Effector memory CD4-positive, alpha-beta T cell (primary cell): ENCODE measurements at places on chromosomes 1 and 21.

- H3K4me3 ChIP-seq: no peak overlapping the region
- no peaks in the 10 kb centered on the region for H3K27me3 ChIP-seq
- H3K36me3 ChIP-seq: no peaks in the 10 kb centered on the region
- DNase-seq: no peak
Measured at GRCh38 chr1:229153955-229154548, 116.9 kb upstream of the RAB4A start.

GRCh38 chr1:8701794-8702471 lies 115.5 kb downstream of the RERE start:
- no peak overlapping the region for H3K4me3 ChIP-seq
- H3K36me3 ChIP-seq: no peaks in the 10 kb centered on the region
- no peak for DNase-seq
- no peak overlapping the region for H3K27ac ChIP-seq
- peaks cover 26% of the 10 kb centered on the region for H3K27me3 ChIP-seq

DNA sequence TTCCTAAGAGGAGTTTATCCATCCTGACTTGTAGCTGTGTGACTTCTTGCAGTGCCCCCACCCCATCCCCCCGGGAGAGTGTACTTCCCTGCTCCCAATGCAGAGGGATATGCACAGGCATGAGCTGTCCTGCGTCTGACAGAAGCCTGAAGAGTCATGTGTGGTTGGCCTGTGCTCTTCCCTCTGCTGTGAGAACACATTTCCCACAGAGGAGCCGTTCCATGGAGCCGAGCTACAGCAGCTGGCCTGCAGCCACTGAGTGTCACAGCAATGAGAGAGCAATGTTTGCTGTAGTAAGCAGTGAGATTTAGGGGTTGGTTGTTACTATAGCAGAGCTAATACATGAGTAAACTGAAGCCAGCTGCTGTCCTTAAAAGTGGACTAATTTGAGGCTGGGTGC lies 22.0 kb downstream of the PARS2 start:
- no peak for DNase-seq
- H3K4me1 ChIP-seq: no peaks in the 10 kb centered on the region
- H3K27ac ChIP-seq: no peak overlapping the region
- no peak overlapping the region for H3K4me3 ChIP-seq
- H3K27me3 ChIP-seq: no peaks in the 10 kb centered on the region
- peaks cover 63% of the 10 kb centered on the region for H3K36me3 ChIP-seq

DNA sequence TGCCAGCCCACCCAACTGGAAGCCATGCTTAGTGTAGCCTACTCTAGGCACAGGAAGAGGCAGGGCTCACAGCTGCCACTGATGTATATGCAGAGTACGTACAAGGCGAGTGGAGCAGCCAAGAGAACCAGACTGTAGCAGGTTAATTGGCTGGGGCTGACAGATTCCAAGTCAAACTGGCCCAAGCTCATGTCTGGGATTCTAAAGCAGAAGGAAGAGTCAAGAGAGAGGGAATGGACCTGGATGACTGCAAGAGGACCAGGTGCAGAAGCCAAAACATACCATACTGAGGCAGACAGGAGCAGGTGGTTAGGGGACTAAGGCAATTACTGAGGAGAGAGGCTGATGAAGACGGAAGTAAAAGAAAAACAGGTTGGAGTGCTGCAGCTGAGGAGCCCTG lies 51.3 kb upstream of the LRRN2 start:
- H3K27me3 ChIP-seq: no peaks in the 10 kb centered on the region
- H3K36me3 ChIP-seq: no peaks in the 10 kb centered on the region
- no peaks in the 10 kb centered on the region for H3K4me1 ChIP-seq

GRCh38 chr1:198935306-198935921 lies 296.6 kb downstream of the PTPRC start:
- peaks cover 9% of the 10 kb centered on the region for H3K4me1 ChIP-seq
- peak; percentile 34 for DNase-seq
- H3K27ac ChIP-seq: peak overlapping the region; percentile 52

GRCh38 chr1:166489670-166490436 lies 323.1 kb upstream of the FAM78B start:
- peak overlapping the region; percentile 60 for H3K4me3 ChIP-seq
- H3K27ac ChIP-seq: peak overlapping the region; percentile 62
- H3K36me3 ChIP-seq: no peaks in the 10 kb centered on the region

DNA sequence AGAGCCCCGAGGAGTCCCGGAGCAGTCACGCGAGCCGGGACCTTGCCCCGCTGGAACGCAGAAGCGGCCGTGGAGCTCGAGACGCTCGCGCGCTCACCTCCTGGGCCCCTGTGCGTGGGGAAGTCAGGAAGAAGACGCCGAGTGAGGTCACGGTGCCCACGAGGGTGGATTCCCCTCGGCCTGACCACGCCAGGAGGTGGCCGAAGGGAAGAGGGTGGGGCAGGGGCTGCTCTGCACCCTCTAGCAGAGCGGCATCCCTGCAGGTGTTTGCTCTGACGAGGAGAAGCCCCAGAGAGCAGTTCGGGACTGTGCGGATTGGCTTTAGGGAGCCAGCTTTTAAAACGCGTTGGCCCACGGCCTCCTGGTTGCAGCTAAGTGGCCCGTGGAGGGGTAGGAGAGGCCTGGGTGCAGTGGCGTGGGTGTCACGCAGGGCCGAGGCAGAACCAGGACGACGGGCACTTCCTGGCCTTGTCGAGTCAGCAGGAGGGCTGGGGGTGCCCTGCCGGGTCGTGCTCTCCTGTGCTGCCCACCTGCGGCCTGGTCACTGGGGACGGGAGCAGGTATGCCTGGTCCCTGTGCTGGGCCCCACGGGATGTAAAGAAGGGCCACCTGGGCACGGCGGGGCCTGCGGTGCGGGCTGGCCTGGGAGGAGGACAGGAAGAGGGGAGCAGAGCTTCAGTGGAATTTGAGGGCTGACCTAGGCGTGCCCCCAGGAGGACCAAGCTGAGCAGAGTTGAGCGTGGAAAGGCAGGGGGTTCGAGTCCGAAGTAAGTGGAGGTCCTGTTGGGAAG lies 1.0 kb downstream of the PDXK start:
- DNase-seq: no peak
- peaks cover 12% of the 10 kb centered on the region for H3K36me3 ChIP-seq
- no peaks in the 10 kb centered on the region for H3K27me3 ChIP-seq
- H3K27ac ChIP-seq: peak overlapping the region; percentile 73

DNA sequence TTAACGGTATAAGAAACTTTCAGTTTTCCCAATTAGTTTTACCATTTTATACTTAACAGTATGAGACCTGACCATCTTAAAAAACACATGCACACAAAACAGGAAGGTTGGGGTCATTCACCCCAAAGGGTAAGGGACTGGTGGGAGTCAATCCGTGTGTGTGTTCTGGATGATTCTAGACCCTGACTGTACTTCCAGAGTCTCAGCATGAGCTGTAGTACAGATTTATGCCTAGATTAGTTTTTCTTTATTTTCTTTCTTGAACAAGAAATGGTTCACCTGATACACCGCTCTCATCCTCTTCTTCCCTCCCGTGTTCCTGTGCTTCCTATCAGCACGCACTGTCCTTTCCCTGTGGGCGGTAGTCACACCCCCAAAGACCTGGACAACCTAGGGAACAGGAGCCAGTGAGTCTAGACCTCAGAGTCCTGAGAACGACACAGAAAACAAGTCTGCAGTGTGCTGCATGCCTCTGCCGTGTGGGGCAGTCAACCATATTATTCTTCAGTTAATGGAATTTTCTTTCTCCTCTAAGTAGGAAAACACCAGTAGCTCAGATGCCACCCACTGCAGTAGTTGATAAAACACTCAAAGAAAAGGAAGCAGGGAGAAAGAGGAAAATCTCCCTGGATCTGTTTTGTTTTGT lies 38.9 kb upstream of the MRPS6 start:
- no peak overlapping the region for H3K27ac ChIP-seq
- H3K36me3 ChIP-seq: no peaks in the 10 kb centered on the region
- H3K4me1 ChIP-seq: no peaks in the 10 kb centered on the region
- H3K4me3 ChIP-seq: no peak overlapping the region
- no peak for DNase-seq

- H3K27ac ChIP-seq: no peak overlapping the region
- H3K36me3 ChIP-seq: no peaks in the 10 kb centered on the region
- no peak for DNase-seq
- H3K4me3 ChIP-seq: no peak overlapping the region
Measured at GRCh38 chr21:46084709-46085108, 13.2 kb upstream of the COL6A2 start.

- no peaks in the 10 kb centered on the region for H3K36me3 ChIP-seq
- no peak for DNase-seq
Measured at GRCh38 chr1:152654110-152654509, 9.1 kb upstream of the LCE2D start.

DNA sequence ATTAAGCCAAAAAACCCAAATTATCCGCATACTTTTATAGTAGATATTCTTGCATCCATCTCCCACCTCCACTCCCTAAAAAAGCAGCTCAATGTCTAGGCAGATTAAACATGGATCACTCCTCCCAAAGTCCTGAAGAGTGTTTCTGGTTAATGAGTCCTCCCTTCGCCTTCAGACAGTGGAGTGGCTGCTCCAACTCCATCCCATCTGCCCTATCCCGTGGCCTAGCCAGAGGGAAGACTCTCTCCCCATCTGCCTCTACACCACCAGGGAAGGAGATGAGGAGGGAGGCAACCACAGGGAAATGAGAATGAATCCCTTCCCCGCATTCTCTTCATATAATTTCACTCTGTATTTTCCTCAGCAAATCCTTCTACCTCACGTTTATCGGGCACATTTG lies 103.8 kb downstream of the SLC45A1 start:
- H3K27me3 ChIP-seq: no peaks in the 10 kb centered on the region
- peaks cover 11% of the 10 kb centered on the region for H3K36me3 ChIP-seq
- peak overlapping the region; percentile 87 for H3K27ac ChIP-seq
- H3K4me1 ChIP-seq: peaks cover 52% of the 10 kb centered on the region
- DNase-seq: no peak

DNA sequence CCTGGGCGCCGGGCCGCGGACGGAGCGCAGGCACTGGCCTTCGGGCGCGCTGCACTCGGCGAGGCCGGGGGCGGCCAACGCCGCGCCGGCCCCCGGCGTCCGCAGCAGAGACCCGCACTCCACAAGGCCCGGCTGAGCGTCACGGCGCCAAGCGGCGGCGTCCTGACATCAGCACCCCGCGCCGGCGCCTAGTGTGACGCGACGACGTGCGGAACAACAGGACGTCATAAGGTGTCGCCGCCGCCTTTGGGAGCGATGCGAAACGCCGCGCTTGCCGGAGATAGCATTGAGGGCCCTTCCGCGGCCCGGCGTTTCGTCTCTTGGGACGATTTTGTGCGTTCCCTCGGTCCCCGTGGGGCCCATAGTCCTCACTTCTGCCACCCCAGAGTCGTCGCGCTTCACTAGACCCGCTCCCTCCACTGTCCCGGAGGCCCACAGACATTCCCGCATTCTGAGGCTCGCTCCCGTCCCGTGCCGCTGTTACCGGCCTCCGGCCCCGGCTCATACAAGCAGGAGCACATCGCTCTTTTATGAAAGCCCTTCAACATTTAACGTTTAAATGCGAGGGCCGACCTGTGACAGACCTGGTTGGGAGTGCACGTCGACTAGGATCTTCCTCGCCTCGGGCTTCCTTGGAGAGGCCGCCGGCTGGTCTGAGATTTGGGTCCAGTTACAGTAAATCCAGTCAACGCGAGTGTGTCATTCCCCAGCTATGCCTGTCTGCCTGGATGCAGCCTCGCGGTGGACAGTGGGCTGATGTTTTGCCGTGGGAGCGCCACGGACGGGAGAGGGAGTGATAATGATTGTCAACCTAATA lies at the start of gene SSU72:
Gene SSU72, minus strand, starts transcription at position 143 of the 817 bp plus-strand sequence. CDS start 306 bp downstream, outside the sequence.
- peak within 1 kb of the TSS; percentile 99 for H3K4me3 ChIP-seq
- peaks cover 10% of the 10 kb centered on the region for H3K4me1 ChIP-seq
- H3K36me3 ChIP-seq: peaks cover 7% of the 10 kb centered on the region
- peak; percentile 85 for DNase-seq

DNA sequence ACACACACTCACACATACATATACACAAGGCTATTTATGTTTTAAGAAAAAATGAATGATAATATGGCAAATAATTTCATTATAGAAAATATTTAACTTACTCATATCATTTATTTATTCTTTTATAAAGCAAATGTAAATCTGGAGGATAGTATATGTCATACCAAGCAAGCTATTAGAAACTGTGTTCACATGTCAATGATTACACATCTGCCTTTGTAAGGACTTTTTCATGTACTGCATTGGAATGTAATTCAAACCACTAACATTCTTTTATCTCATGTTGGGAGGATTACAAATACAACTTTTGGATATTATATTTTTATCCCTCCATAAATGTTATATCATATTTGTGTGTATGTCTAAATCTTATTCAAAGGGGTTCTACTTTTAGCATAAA lies 1887.4 kb downstream of the NCAM2 start:
- no peaks in the 10 kb centered on the region for H3K27me3 ChIP-seq
- no peak for DNase-seq
- no peak overlapping the region for H3K27ac ChIP-seq
- no peak overlapping the region for H3K4me3 ChIP-seq
- no peaks in the 10 kb centered on the region for H3K36me3 ChIP-seq

DNA sequence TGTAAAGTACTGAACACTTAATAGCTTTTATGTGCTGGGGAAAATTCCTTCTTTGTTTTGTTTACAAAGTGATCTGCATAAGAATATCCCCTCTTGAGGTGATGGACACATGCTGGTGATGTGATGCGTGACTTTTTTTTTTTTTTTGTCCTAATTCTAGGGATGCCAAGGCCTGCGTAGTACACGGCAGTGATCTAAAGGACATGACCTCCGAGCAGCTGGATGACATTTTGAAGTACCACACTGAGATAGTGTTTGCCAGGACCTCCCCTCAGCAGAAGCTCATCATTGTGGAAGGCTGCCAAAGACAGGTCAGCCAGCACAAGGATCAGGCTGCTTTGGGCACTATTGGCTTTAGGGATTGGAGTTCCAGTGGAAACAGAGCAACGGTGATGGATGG lies 24.7 kb downstream of the ATP1A1 start:
- DNase-seq: no peak
- no peaks in the 10 kb centered on the region for H3K27me3 ChIP-seq
- no peak overlapping the region for H3K27ac ChIP-seq
- H3K36me3 ChIP-seq: peaks cover 98% of the 10 kb centered on the region

DNA sequence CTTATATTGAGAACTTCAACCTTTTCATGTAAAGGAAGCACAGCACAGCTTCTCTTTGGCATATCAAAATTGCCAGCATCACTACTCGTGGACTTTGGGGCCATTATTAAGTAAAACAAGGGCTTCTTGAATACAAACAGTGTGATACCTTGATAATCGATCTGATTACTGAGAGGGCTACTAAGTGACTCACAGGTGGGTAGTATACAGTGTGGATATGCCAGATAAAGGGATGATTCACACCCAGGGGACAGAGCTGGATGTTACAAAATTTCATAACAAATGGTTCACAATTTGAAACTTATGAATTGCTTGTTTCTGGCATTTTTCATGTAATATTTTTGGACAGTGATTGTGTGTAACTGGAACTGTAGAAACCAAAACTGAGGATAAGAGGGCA lies 15.4 kb downstream of the HDAC1 start:
- H3K27me3 ChIP-seq: no peaks in the 10 kb centered on the region
- H3K4me1 ChIP-seq: peaks cover 5% of the 10 kb centered on the region
- no peak overlapping the region for H3K27ac ChIP-seq
- DNase-seq: no peak
- H3K4me3 ChIP-seq: no peak overlapping the region

GRCh38 chr1:234270581-234271242 lies 102.5 kb upstream of the COA6 start:
- H3K27me3 ChIP-seq: no peaks in the 10 kb centered on the region
- no peak overlapping the region for H3K4me3 ChIP-seq
- H3K4me1 ChIP-seq: no peaks in the 10 kb centered on the region

- DNase-seq: no peak
- H3K36me3 ChIP-seq: no peaks in the 10 kb centered on the region
- no peaks in the 10 kb centered on the region for H3K4me1 ChIP-seq
- no peaks in the 10 kb centered on the region for H3K27me3 ChIP-seq
Measured at GRCh38 chr1:245587435-245588115, 432.8 kb downstream of the KIF26B start.
